ENCODE measurements at places on chromosomes 5 and 9. TPM values are rescaled to one million over a fixed set of nuclear protein-coding genes. Genes with fewer than 3 reads are reported as not detected.

Gene ZNF366
- total RNA-seq: not detected

Gene RNF224
- total RNA-seq: not detected

Gene MCTP1
- not detected for total RNA-seq

Gene LHX3
- not detected for total RNA-seq

Gene MLANA
- not detected for total RNA-seq

Gene CRHBP
- total RNA-seq: not detected

Gene GABBR2
- total RNA-seq: not detected

Gene CDHR2
- 1.7 TPM for total RNA-seq

Gene DMRTA1
- not detected for total RNA-seq

Gene HAPLN1
- not detected for total RNA-seq

Gene SLCO6A1
- total RNA-seq: not detected

Gene PCDHAC2
- total RNA-seq: not detected

Gene MSMP
- 0.55 TPM for total RNA-seq

Gene RLN2
- total RNA-seq: 1.8 TPM

Gene TCF7
- 30.8 TPM for total RNA-seq

Gene ANKRD55
- total RNA-seq: 8.5 TPM
